ENCODE measurements at places on chromosomes 6 and 20.

DNA sequence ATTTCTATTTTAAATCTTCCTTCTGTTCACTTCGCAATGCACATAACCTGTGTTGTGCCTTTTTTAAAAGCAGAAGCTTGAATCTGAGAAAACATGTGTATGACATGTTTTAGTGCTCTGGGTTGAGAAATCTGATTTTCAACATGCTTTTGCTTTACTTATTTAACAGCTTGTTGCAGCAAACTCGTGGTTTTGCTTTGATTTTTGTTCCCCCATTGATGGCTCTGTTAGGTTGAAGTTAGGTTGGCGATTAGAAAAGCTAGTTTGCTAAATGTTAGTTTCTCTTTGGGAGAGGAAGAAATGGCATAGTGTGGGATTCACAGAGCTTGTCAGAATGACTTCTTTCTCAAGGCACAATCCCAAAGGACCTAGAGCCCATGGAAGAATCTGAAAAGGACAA lies 170.8 kb downstream of the TMEM242 start:
- no peak for DNase-seq

- DNase-seq = no peak
These were observed 2.2 kb downstream of the CBLN4 start for GRCh38 chr20:56002908-56003800.

- DNase-seq = peak; percentile 9
These were observed 75.9 kb upstream of the SYNJ2 start for GRCh38 chr6:157905590-157906342.

DNA sequence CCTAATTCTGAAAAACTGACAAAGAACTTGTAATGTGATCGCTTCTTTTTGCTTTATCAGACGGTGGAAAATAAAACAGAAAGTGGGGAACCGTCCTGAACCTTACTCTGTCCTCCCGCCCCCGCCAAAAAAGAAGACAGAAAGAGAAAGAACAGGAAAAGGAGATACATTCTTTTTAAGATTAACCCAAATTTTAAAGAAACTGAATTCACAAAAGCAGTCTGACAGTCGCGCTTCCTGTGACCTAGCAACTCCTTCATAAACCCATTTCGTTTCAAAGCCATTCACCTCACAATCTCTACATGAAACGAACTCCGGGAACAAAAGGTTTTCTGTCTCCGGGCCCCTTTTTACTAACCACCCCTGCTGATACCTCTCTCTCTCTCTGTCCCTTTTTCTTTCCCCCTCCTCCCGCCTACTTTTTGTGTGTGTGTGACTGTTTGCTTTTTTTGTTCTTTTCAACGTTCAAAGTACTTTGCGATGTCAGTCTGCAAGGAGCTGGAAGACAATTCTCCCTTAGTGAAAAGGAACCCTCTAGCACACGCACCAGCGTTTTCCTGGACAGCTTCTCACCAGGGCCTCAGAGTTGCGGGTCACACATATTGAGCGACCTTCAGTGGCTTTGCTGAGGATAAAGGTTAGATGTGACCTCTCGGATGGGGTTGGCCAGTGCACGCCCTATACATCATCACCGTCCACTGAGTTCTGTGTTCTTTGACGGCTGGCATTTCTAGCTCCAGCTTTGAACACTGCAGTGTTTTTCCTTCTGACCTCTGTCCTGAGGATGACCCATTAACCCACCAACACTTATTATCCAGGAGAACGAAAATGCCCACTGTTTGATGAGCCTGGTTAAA lies 530 bp upstream of the NEDD9 start:
- no peak for DNase-seq

DNA sequence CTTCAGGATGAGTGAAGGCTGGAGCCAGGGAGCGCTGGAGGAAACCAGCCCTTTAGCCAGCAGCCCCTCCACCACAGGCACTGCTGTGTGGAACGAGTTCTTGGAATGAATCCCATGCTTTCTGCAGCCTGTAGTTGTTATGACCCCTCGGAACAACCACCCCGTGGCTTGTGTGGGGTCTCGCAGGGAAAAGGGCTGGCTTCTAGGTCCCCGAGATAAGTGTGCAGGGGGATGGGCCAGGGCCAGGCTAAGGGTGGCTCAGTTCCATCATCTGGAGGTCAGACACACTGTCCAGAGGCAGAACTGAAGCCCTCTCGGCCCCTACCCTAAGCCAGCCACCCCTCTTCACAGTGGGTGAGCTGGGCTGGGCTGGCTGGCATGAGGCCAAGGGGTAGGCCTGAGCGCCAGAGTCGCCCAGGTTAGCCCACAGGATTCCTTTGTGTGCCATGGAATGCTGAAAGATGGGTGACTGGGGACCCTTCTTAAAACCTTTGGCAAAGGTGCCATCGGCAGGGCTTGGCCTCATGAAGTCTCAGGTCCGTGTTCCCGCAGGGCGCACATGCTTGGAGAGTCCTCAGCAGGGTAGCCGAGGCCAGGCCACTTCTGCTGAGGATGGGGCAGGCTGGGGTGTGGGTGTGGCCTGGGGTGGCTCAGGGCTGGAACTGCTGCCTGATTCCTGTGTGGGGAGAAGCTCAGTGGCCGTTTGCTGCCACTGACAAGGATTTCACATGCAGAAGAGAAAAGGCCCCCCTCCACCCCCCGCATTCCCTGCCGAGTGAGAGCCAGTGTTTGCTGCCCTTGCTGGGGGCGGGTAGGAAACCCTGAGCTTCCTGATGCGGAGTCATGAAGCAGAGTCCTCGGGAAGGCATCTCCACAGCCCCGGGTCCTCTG lies 24.6 kb downstream of the SPATA2 start:
- DNase-seq = no peak

- no peak for DNase-seq
These were observed 122.8 kb upstream of the THBS2 start for GRCh38 chr6:169376458-169376857.

DNA sequence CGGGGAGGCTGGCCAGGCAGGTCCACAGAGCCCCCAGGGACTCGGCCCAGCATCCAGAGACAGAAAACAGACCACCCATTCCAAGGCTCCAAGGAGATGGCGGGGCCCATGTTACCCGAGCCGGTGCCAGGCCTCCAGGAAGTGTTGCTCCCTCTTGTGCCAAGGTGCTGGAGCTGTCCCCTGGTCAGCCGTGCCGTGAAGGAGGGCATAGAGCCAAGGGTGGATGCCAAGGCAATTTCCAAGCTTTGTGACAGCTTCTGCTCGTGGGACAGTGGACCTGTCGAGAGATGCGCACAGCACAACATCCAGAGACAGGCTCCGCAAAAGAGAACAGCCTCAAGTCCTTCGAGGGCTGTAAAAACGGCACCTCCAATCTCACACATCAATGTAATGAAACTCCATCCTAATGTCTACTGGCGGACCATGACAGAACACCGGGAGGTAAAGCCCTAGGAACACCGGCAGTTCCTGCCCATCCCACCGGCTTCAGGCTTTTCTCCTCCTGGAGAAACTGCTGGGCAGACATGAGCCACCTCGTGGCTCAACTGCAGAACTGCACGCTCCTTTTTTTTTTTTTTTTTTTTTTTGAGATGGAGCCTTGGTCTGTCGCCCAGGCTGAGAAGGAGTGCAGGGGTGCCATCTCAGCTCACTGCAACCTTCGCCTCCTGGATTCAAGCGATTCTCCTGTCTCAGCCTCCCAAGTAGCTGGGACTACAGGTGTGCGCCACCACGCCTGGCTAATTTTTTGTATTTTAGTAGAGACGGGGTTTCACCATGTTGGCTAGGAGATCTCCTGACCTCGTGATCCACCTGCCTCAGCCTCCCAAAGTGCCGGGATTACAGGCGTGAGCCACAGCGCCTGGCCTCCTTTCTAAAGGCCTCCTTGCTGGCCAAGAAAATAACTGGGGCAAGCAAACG lies 30.9 kb upstream of the AVP start:
- DNase-seq = peak; percentile 66

DNA sequence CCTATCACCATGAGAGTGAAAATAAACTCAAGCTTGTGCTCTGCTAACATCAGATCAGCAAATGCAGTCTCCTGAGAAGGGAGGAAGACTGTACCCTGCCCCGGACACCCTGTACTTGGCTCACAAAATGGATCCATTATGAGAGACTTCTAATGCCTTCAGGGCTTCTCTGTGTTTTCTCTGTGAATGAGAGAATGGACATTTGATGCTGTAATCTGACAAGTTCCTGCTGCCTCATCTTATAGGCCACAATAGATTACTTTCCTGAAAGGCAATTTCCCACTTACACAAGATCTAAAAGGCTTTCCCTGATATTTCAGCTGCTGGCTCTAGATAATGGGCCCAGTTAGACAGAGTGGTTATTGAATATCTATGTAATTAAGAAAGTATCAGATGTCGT lies 117.2 kb downstream of the OTOR start:
- DNase-seq = no peak

DNA sequence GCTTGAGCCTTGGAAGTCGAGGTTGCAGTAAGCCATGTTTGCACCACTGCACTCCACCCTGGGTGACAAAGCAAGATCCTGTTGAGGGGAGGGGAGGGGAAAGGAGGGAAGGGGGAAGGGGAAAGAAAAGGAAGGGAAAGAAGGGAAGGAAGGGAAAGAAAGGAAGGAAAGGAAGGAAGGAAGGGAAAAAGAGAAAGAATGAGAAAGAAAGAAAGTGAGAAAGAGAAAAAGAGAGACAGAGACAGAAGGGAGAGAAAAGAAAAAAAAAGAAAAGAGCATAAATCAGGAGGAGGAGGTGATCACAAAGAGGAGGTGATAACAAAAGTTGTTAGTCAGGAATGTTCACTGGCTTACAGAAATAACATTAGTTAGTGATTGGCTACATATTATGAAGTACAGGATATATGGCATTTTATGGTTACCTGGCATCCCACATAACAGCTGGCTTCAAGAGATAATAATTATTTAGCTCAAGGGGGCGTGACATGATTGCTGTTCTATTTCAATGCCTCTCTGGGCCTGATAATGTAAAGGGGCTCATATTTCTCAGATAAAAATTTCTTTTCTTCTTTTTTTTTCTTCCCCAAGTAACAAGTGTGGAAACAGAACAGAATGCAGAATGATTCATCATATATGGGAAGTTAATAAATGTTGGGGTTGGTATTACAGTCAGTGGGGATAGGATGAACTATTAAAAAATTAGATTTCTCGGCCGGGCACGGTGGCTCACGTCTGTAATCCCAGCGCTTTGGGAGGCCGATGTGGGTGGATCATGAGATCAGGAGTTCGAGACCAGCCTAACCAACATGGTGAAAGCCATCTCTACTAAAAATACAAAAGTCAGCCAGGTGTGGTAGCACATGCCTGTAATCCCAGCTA lies 27.1 kb downstream of the SAMHD1 start:
- no peak for DNase-seq

- DNase-seq = no peak
These were observed 1141.4 kb upstream of the EYS start for GRCh38 chr6:66848244-66848953.

GRCh38 chr20:6265204-6265904 lies 142.5 kb upstream of the FERMT1 start:
- peak; percentile 86 for DNase-seq

GRCh38 chr6:73004861-73005260 lies 220.4 kb downstream of the KHDC1L start:
- DNase-seq = no peak

DNA sequence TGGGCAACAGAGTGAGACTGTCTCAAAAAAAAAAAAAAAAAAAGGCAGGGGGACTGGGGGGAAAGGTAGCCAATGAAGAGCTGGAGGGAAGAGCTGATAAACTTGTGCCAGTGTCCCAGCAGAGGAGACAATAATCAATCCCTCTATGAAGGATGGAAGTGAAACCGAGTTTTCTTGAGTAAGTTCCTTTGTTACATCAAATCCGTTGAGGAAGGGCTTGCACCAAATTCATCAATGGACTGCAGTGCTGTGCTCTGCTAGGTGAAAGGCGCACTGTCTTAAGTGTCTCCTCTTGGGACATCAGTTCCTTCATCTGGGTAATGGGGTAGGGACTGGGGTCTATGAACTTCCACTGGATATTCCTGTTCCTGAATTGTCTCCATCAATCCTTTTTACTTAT lies 3.0 kb upstream of the CRIP3 start:
- DNase-seq = no peak

- DNase-seq = no peak
These were observed 52.7 kb downstream of the ADGB start for GRCh38 chr6:146651482-146651863.

- no peak for DNase-seq
These were observed 222.2 kb downstream of the UST start for GRCh38 chr6:148968771-148969602.

DNA sequence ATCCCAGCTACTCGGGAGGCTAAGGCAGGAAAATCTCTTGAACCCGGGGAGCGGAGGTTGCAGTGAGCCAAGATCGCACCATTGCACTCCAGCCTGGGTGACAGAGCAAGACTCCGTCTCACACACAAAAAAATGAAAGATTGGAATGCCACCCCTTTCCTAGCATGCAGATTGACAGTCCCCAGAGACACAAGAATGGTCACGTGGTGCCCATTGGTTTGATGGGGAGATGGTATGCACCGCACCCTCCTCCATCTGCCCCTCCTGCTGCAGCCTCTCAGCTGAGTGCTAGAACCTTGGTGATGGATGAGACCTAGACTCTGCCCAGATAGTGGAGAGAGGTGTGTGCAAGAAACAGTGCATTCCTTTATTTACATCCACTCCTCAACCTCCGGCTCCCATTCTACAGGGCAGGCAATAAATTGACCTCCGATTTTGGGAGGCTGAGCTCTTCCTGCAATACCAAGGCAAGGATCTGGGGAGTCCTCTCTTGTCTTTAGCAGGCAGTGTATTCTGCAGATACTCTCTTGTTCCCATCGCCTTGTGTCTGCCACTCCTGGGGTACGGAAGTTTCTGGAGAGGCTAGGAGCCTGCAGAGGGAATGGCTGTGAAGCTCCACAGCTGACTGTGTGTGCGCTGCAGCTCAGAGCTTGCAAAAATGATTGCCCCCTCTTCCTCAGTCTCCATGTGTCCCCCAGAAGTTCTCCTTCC lies 1.1 kb upstream of the RNF24 start:
- no peak for DNase-seq

DNA sequence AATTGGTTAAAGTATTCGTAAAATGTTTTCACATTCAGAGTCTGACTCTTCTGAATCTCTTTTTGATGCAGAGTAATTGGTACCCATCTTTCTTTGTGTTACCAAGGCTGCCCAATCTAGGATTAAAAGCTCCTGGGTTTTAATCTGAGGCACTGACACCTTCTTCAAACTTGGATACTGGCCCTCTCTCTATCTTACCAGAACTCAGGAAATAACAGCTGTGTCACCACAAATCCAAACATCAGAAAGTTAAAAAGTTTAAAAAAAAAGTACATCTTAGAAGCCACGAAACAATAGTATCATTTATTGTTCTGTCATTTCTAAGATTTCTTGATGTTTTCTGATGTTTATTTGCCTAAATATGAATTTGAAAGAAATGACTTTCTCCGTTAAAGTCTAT lies 255.5 kb upstream of the RUNX2 start:
- DNase-seq = peak; percentile 43

- DNase-seq = peak; percentile 24
These were observed 20.4 kb downstream of the ZUP1 start for GRCh38 chr6:116648156-116648555.

DNA sequence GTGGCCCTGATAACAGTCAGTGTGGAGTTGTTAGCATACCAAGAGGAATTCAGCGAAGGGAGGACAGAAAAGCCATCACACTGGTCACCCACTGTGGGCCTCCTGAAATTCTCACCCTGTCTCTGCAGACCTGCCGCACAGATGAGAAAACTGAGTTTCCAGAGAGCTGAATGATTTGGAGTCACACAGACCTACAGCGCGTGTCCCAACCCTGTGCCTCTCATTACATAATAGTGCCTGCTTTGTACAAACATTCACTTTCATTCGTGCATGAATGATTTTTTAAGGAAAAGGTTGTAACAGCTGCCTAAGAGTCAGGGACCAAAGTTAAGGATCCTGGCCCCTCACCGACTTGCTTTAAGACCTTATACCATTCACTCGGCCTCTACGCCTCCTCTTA lies 62.7 kb downstream of the THBS2 start:
- DNase-seq = no peak

Data from fibroblast of pulmonary artery (primary cell).